ENCODE measurements at places on chromosomes 7 and 10. TPM values are rescaled to one million over a fixed set of nuclear protein-coding genes. Genes with fewer than 3 reads are reported as not detected.

GRCh38 chr7:101859411-101860106 lies 42.1 kb downstream of the CUX1 start:
- DNase-seq: no peak

Gene TMEM236
- total RNA-seq: 0.49 TPM

DNA sequence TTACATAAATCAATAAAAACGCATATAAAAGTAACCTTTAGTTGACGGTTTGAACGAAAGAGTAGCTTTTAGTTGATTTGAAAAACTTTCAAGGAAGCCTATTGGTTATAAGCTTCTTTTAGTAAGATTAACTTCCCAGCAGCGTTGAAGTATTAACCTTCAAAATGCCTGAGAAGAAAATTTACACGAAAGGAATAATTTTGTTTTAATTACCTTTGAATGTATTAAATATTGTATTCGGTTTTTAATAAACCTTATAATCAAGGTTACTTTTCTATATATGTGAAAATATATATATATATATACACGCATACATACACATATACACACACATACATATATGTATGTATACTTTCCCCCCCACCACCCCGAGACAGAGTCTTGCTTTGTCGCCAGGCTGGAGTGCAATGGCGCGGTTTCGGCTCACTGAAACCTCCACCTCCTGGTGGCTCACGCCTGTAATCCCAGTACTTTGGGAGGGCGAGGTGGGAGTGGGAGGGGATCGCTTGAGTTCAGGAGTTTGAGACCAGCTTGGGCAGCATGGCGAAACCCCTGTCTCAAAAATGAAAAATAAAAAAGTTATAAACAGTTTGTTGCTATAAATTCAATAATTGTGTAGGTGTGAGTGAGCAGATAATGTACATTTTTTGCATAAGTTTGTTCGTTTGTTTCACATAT lies 57.6 kb upstream of the EZH2 start:
- no peak for DNase-seq

Gene ADIRF
- total RNA-seq: 599 TPM
